ENCODE measurements at places on chromosomes 5 and 9.

GRCh38 chr5:20109326-20109725 is 121.3 kb upstream of the CDH18 start:
- no peak for DNase-seq

GRCh38 chr9:127210851-127211730 is 53.5 kb upstream of the GARNL3 start:
- DNase-seq = no peak

GRCh38 chr5:99437986-99438385 is 509.2 kb upstream of the CHD1 start:
- DNase-seq = no peak

- no peak for DNase-seq
Observed at GRCh38 chr9:2838371-2839000, 5.4 kb downstream of the PUM3 start.

DNA sequence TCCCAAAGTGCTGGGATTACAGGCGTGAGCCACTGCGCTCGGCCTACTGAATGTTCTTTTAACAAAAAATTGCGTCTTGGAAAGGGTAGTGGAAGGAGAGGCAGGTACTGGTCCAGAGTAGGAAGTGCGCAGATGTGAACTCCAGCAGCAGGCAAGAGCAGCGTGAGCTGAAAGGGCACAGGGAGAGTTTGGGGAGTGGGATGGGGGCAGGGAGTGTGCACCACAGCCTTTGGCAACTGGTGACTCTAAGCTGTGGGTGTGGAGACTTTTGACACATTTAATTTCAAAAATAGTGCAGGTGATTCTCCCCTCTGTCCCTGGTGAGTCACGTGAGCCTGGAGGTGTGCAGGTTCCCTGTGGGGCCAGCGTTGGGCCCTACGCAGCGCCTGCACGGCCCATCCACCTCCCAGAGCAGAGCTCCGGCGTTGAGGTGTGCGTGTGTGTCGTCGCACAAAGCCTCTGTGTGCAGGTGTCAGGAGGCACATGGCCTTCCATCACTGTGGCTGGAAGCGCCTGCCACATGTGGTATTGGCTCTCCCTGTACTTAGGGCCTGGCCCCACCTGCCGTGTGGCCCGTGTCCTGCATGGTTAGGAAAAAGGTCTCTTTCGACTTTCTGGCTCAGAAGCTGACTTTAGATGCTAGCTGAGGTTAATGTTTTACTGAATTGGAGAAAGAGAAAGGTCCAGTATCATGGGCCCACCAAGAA is 11.5 kb downstream of the SQSTM1 start:
- no peak for DNase-seq

- no peak for DNase-seq
Observed at GRCh38 chr9:88531920-88532698, 2.9 kb upstream of the NXNL2 start.

GRCh38 chr5:87048156-87048555 is 219.5 kb upstream of the RASA1 start:
- no peak for DNase-seq

DNA sequence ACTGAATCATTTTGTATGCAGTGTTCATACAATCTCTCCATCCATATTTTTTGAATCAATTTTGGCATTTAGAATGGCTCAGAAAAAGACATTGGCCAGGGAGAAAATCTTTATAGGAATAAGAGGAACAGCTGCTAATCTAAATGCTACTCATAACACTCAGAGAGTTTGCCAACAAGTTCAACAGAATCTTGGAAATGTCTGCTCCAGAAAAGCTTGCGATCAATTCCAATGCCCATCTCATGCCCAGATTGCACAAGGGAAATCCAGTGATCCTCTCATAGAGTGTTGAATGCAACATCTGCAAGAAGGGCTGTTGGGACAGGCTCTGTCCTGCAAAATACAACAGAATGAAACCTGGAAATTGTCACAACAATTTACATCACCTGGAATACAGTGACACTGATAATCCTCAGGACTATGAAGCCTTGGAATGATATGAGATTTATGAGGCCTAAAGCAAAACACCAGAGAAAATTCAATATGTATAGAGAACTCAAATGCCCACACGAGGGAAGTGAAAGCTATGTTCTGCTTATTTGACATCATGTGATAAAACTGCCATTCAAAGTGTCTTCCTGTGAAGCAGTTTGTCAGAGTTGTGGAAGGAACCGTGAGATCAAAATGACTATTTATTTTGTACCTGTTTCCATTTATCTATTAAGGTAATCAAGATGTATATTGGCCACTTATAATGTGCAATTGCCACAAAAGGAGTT is 190.1 kb downstream of the PARP8 start:
- DNase-seq = no peak

GRCh38 chr9:106619211-106619610 is 243.8 kb upstream of the ZNF462 start:
- no peak for DNase-seq

DNA sequence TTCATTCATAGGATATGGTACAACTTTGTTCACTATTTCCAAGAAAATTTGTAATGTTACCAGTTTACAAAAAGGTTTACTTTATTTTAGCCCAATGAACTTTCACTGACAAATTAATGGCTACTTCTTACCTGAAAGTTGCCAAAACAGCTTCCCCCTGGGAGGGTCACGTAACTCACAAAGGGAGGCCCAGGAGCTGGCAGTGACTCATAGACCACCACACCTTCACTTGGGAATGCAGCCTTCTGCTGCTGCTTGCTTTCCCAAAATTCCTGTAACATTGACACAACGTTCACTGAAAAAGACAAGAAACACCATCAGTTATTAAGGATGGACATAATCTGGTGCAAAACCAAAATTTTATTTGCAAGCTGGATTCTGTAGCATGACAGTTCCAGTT is 18.1 kb downstream of the LIX1 start:
- no peak for DNase-seq

GRCh38 chr5:64690104-64690416 is 243 bp upstream of the SHISAL2B start:
- no peak for DNase-seq

DNA sequence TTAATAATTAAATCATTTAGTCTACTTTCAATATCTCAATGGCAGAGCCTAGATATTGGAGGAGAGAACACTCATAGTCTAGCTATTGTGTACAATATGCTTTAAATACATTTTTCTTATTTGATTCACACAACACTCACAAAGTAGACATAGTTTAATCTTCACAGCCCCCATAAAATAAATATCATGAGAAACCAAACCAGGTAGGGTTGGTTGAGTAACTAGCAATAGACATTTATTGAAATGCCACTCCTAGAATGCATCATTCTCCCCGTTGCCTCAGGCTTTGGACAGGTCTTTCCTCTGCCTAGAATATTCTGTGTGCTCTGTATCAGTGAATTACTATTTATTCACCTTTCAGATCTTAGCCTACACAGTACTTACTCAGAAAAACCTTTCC is 141.9 kb downstream of the CEMIP2 start:
- DNase-seq = no peak

DNA sequence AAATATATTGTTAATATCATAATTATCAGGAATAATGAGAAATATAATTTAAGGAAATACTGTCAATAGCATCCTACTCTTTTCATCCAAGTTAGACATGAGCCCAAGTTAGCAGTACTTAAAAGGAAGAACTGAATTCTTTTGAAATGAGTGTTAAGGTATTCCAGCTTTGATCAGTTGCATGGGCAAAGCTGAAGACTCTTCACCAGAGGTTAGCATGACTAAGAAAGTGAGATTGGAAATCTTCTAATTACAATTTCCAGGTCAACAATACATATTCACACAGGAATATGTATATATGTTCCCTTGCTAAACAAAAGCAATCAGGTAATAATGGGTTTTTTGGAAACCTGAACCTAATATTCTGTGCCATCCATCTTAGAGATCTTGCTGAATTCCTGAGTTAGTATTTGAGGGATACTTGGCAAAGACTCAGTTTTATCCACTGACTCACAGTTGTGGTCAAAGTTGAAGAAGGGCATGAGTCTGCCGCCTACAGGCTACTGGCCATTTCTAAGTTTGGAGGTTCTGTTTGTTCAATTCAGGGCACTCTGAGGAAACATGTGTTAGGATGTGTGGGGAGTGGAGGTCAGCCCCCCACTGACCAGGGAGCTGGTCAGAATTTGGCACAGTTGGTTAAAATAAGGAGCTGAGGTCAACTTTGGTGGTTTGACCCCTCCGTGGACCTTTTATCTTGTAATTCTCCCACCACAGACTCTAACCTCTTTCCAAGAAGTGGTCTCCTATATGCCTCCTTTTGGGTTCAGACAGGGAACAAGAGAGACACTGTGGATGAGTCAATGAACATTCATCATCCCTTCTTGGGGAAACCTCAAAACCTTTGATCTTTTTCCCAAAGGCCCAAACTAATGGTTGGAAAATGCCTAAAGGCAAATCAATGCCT is 118.3 kb downstream of the PIK3R1 start:
- DNase-seq = no peak

DNA sequence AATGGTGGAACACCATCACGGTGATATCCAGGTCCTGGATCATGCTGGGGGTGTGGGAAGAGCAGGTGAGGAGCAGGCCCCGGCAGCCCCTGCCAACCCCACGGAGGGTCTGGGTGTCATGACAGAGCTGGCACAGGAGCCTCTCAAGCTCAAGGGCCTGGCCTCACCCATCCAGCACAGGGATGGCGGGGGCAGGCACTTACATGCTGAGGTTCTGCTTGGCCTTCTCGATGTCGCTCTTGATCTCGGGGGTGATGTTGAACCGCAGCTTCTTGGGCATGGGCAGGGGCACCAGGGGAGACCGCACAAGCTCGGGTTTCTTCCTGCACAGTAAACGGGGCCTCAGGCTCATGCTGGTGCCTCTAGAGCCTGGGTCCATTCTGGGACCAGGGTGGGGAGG is 12.3 kb downstream of the CRAT start:
- DNase-seq = no peak

DNA sequence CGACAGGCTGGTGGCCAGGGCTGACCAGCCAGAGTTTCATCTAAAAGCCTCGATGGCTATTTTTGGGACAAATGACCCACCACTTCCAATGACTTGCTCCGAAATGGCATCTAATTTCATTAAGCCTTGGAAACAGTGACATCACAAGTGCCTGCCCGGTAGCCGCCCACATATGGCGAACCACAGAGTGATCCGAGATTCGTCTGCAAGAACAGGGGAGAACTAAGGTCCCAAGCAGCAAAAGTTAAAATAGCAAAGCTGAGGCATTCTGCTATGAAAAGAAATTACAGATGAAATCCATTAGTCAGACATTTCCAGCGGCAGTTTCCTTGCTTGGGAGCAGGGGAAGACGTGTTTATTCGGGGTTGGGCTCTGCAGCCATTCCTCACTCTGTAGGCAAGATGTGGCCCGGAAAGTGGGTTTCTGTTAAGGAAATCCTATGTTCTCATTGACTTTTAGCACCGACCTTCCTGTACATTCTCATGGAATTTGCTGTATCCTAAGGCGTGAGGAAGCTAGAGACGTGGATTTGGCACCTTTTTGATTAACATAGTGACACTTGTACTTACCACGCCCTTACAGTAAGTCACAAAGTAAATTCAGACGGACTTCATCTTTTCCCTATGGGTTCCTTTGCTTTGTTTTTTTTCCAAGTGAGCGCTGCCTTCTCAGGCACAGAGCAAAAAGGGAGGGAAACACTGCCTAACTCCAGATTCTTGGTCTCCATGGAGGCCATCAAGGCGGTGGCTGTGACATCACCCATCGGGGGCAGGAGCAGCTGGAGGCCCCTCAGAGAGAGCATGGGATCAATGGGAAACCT is 45.1 kb downstream of the ERGIC1 start:
- DNase-seq = no peak

DNA sequence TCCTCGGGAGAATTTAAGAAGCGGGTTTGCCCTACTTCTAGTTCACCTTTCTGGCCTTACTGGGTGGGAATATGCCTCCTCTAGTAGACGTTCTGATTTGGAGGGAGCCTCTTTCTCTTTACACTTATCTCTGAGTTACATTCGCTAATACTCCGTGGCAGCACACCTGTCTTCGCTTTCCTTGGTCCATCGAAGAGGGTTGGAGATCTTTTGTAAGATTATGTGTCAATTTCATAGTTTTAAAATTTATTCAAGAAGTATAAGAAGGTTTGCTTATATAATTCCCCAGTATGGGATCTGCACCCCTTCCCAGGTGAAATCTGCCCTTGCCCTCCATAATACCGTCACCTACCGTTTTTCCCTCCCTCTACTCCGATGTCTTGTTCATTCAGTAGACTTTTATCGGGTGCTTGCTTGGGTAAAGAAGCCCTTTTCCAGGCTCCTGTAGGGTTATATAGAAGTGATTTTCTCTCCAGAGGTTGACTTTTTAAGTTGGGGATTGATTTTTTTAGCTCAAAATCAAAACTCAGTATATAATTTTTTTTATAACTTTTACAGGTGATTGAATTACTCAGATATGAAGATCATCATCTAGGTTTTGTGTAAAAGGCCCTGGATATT is 1.1 kb downstream of the GPBP1 start:
- no peak for DNase-seq

All from CD4-positive, alpha-beta T cell (primary cell).